ENCODE measurements at places on chromosomes 12 and 14.

DNA sequence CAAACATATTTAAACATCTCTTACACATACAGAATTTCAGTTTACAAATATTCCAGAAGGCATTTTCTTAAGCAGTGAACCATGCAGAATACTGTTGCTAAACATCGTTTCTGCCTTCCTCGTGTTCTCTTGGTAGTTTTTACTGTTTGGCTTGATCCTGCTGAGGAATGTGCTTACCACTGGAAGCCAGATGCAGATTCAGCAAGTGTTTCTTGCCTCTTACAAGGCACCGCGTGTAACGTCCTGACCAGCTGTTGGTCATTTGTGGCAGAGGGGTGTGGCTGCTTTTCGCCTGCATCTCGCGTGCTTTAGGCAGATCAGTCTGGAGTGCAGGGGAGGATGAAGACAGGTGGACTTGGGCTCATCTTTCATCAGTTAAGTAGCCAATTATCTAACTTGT, 12.4 kb downstream of the EIF2B1 start:
- DNase-seq, result no peak

- DNase-seq, result no peak
These were observed 190.6 kb downstream of the CALM1 start for GRCh38 chr14:90587252-90587910.

DNA sequence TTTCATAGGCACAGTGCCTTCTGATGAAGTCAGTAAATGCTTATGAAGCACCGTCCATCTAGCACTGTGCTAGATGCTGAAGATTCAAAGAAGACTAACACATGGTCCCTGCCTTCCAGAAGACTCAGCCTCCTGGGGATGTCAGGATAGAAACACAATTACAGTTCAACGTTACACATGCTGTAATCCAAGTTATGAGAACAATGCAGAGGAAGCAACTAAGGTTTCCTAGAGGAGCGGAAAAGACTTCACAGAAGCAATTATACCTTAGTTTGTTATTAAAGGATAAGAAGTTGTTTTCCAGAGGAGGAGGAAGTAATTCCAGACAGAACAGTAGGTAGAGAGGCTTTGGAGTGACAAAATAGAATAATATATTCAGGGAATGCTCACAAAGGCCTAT, 66.9 kb upstream of the FGD4 start:
- no peak for DNase-seq

- no peak for DNase-seq
These were observed 115.6 kb downstream of the DIP2B start for GRCh38 chr12:50620109-50620977.

DNA sequence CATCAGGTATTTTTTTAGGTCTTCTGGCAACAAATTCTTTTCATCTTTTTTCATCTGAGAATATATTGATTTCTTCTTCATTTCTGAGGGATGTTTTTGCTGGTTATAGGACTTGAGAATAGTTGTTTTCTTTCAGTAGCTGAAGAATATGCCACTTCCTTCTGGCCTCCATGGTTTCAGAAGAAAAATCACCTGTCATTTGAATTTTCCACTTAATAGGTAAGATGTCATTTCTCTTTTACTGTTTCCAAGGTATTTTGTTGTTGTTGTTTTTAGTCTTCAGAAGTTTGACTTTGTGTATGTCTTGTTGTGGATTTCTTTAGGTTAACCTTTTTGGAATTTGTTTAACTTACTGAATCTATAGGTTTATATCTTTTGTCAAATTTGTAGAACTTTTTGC, 257.8 kb upstream of the AMIGO2 start:
- no peak for DNase-seq

DNA sequence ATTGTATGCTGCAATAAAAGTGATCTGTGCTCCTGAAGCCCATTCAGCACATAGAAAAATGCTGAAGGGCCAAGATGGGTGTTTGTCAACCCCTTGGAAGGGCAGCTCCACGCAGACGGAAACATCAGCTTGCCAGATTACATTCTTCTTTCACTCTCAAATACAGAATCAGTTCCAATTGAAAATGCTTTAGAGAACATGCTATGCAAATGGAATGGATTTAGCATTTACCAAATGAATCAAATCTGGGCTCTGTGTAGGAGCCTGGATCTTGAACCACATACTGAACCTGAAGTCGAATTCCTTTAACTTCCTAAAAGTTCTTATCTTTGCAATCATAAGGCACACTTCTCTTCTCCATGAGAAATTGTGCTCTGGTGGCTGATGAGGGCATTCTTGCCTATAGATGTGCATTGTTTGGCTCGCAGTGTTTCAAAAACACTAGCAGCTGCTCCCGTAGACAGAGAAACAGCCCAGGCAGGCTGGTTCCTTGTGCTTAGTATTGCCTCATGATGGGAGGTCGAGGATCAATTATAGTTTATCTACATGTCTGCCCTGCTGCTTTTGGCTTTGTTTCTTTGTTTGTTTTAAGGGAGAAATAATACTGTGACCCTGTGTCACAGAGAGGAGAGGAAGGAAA, 489.8 kb upstream of the FLRT2 start:
- no peak for DNase-seq

- no peak for DNase-seq
These were observed at the start of gene SLC17A8 for GRCh38 chr12:100356644-100357223. TSS of gene SLC17A8 (plus strand) at chr12:100357074. CDS start at chr12:100357392, 318 bp downstream.

- no peak for DNase-seq
These were observed 225.5 kb downstream of the CCDC91 start for GRCh38 chr12:28415755-28416154.

DNA sequence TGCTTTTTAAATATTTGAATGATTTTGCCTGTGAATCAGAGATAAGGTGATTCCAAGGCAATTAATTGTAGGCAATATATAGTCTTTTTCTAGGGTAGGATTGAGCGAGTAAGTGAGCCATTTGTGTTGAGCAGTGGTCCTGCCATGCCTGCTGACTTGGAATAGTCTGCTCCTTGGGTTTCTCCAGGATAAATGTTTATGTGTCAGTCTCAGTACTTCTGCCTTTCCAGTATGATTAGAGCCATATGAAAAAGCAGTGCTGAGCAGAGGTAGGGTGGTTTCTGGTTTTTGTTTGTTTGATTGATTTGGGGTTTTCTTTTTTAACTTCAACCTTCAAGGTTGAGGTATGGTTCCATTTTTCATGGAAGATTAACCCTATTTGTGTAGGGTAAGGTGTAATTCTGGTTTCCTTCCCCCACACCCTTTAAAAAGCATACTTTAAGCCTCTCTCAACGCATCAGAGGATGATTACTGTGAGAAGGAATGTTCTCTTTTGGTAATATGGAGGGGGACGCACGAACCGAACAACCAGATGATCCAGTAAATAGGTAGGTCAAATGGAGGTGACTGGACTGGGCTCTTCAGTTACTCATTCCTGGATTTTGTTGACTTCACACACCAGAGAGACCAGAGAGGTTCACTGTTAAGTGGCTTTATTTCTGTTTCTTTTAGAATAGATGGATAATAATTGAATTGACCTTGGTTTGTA, 22.7 kb downstream of the FRMD6 start:
- no peak for DNase-seq

- DNase-seq, result no peak
These were observed 34.2 kb downstream of the USP15 start for GRCh38 chr12:62294378-62294777.

DNA sequence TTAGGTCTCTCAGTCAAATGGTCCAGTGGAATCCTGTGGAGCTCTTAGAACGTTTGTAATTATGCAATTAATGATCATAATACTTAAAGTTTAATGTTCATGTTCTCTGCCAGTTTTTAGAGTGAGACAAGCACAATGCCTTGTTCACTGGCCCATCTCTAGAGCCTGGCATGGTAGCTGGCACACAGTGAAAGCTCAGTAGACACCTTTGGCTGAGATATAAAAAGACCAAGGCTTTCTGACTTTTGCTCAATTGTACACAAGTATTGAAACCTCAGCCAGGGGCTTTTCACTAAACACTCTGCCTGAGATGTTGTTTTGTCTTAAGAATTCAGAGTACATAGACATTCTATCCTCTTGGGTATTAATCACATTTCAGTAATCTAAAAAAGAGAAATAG, 241.8 kb upstream of the ATP2B1 start:
- peak; percentile 48 for DNase-seq

DNA sequence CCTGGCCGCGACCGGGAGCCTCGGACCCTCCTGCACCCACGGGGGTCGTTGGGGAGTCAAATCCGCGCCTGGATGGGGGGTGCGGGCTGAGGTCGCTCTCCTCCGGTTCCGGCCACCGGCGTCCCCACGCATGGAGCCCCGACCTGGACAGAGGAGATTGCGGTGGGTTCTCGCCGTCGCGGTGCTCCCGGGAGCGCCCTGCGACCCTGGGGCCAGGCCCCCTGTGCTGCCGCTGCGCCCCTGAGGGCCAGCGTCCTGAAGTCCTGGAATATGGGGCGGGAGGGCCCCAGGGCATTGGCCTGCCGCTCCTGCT, 345 bp downstream of the ASPG start:
- DNase-seq, result no peak

DNA sequence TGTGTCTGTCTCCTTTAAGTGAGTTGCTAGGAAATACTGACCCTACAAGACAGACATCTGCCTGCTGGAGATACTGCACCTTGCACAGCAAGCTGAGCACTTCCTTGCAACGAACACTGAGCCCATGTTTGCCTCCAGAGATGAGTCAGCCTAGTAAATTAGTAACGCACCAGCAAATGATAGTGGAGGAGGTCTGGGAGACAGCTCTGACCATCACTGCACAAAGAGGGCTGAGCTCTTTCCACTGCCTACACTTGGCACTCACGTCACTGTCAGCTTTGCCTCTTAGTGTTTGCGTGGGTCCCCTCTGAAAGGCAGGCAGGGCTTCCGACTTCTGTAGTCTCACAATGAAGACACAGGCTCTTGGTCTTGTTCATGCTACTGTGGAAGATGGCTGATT, 109.0 kb downstream of the APAF1 start:
- no peak for DNase-seq

DNA sequence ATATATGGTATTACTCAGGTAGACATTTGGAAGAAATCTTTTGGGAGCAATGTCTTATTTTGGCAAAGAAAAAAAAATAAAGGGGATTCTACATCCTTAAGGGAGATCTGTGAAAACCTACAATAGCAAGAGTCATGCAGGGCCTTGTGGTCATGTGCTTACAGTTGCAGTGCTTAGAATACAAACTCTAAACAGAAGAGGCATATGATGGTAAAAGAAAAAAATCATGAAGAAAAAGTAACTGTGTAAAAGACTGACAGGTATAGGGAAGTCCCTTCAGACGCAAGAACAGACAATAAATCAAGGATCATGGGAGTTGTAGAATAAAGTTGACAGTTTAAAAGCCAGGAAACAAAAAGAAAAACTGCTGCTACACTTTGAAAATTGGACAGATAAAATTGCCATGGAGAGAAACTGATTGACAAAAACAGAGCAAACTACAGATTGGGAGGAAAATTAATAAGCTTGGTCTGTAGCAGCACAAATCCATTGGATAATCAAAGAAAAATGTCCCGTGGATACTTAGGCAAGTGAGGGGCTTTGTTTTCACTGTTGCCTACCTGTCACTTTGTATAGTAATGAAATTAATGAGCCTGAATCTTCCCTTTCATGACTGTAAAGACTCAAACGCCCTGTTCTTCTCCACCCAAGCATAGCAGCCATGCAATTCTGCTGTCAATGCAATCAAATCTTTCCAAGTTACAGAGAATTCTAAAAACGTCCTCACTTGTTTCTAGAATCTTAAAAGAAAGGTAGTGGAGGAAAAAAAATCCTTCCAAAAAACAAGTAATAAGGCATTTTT, 402.0 kb downstream of the SYT1 start:
- DNase-seq, result no peak

DNA sequence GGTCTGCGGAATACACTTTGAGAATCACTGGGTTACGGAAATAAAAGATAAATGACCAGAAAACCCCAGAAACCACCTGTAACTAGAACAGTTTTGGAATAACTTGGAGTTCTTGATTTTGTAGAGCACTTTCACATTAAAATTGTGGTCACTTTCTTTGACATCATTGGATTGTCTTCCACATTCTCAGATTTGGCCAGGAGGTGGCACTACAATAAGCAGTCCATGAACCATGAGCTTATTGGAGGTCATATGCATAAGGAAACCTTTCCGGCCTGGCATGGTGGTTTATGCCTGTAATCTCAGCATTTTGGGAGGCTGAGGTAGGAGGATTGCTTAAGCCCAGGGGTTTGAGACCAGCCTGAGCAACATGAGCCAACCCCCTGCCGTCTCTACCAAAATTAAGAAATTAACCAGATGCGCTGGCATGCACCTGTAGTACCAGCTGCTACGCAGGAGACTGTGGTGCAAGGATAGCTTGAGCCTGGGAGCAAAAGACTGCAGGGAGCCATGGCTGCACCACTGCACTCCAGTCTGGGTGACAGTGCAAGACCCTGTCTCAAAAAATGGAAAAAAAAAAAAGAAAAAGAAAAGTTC, 107.7 kb upstream of the CAND1 start:
- peak; percentile 38 for DNase-seq

- DNase-seq, result no peak
These were observed 107.1 kb upstream of the PLEKHG7 start for GRCh38 chr12:92595663-92596062.

GRCh38 chr14:37081218-37081617, 91.2 kb downstream of the SLC25A21 start:
- no peak for DNase-seq

- DNase-seq, result no peak
These were observed 28.3 kb upstream of the SLC5A8 start for GRCh38 chr12:101238306-101238705.

DNA sequence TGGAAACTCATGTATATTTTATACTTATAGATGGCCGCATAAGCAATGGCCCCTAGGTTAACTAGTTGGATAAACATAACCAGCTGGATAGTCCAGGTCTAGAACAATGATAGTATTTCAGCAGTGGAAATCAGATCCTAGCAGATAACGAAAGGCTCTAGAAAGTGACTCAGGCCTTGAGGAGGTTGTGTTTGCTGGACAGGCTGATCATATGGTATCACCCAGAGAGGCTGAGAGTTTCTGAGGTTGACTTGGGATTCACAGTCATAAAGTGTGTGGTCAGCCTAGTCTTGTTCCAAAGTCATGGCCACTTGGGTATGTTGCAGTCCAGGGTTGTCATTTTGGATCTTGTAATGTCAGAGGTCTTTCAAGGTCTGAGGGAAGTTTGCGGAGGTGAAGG, 16.8 kb downstream of the FLVCR2 start:
- no peak for DNase-seq

GRCh38 chr12:107661830-107662229, 23.8 kb upstream of the PWP1 start:
- no peak for DNase-seq

- no peak for DNase-seq
These were observed 12.7 kb upstream of the DCP1B start for GRCh38 chr12:2016862-2017545.

DNA sequence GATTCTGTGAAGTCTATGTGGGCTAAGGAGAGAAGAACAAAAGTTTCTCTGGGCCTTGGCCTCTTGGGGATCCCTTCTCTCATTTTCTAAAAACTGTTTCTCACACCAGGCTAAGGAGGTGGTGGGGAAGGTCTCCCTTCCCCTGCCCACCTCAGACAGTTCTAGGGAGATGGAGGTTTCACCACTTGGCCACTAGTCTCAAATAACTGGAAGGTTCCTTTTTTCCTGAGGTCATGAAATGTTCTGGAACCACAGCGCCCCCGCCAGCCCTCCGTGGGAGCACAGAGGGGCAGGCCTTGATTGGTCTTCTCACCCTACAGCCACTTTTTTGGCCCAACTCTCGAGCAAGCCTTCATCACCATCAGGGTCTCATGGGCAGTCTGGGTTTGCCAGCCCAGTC, 12.6 kb downstream of the C12orf43 start:
- DNase-seq, result no peak
